ENCODE measurements at places on chromosomes 2 and 18. TPM values are rescaled to one million over a fixed set of nuclear protein-coding genes. Genes with fewer than 3 reads are reported as not detected.

GRCh38 chr2:233384811-233385488, 30.7 kb downstream of the DGKD start:
- DNase-seq, result no peak

GRCh38 chr2:202638721-202639120, 4.0 kb downstream of the FAM117B start:
- DNase-seq, result no peak

The PCARE gene
- total RNA-seq, result not detected

DNA sequence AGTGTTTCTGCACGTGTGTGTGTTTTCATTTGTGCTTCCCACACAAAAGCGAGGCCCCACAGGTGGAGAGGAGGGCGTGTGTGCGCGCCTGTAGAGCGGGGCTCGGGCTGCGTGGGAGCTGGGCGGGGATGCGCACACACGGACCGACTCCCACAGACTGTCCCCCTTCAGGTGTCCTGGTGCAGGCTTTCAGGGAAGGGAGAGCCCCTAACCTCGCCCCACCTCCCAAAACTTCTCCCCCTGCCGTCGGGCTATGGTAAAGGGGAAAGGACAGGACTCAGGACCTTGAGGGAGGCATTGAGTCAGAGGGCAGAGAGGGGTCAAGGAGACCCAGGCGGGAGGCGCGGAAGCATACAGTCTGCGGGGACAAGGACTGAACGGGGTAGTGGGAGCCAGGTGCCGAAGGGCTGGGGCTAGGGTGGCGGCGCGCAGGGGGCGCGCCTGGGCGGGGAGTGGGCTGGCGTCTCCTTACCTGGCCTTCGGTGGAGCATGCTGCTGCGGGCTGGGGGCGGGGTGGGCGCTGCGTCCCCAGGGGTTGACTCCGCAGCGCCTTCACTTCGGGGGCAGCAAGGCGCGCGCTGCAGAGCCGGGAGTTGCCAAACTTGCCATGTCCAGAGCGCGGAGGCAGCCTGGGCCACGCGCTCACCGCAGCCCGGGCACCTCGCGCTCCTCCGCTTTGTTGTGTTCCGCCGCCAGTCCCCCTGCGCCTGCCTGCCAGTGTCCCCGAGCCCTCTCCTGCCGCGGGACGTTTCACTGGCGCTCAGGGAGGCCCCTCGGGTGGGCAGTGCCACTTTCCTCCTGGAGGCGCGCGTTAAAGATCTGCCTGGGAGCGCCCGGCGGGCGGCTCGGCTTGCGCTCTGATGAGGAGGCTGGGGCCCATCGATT, 302.0 kb downstream of the NCKAP5 start:
- no peak for DNase-seq

The POTEC gene
- total RNA-seq, result not detected

DNA sequence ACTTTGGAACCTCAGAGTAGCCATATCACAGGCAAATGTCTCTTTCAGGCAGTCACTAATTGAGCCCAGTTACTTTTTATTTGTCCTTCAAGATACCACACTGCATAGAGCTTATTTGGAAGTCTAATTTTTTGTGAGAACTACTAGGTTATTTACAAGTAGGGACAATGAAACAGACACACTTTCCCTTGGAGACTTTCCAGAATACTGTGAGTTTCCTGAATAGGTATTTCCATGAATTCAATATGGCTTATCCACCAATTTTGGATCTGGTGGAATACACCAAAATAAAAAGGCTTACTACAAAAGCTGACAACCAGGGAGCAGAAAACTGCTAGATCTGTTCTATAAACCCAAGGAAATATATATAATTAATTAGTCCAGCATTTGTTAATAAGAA, 83.3 kb downstream of the NRXN1 start:
- no peak for DNase-seq

GRCh38 chr2:42117923-42118753, 51.0 kb upstream of the EML4 start:
- DNase-seq, result no peak

DNA sequence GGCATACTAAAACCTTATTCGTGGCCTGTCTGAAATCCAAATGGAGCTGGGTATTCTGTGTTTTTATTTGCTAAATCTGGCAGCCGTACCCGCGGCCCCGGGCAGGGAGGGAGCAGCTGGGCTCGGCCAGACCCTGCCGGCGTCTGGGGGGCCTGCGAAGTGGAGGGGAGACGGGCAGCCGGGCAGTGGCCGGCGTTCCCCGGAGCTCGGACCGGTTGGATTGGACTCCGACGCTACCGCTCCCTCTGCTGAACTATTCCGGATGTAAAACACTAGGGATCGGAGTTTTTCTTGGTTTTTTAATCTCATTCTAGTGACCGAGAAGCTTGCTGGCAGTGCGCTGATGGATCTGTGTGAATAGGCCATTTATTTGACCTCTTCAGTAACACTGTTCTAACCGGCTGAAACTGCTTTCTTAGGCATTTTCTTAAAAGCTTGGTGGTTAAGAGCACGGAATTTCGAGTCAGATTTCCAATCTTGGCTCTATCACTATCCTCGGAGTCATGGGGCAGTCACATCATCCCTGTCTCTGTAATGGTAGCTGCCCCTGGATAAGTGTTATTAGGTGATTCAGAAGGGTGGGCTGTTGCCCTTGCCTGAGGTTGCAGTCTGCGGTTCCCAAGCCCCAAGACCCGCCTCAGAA, 694 bp downstream of the UNC50 start:
- no peak for DNase-seq

Measured in pulmonary artery endothelial cell (primary cell).